Central memory CD4-positive, alpha-beta T cell (primary cell): ENCODE measurements at places on chromosomes 2 and 18.
A peak's percentile ranks its signal among the peaks of the same experiment; 100 is the strongest.

DNA sequence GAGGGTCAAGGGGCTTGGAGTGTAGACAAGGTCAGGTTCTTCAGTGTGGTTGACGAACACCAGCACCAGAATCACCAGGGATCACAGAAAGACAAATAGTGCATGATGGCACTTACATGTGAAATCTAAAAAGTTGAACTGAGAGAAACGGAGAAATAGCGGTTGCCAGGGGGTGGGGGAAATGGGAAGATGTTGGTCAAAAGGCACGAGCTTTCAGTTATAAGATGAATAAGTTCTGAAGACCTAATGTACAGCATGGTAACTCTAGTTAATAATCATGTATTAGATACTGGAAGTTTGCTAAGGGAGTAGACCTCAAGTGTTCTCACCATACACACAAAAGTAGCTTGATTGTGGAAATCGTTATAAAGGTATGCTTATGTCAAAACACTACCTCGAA lies 43.7 kb upstream of the DARS1 start:
- no peak for DNase-seq

- no peak for DNase-seq
Measured at GRCh38 chr18:23943903-23944624, 70.5 kb upstream of the TTC39C start.

DNA sequence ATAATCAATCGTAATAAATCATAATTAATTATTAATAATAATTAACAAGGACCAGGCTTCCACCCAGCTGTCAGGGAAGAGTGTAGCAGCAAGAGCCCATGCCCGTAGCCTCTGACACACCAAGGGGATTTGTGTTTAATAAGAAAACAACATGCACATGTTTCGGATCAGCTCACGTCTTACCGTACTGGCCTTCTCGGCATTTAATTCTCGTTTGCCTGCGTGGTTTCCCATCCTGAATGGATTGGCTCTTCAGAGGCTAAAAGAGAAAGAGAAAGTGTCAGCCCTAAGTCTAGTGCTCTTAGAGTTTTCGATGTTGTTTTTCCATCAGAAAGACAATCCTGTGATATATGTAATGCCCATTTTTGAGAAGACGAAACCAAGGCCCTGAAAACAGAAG lies 27.6 kb downstream of the MBP start:
- peak; percentile 38 for DNase-seq

DNA sequence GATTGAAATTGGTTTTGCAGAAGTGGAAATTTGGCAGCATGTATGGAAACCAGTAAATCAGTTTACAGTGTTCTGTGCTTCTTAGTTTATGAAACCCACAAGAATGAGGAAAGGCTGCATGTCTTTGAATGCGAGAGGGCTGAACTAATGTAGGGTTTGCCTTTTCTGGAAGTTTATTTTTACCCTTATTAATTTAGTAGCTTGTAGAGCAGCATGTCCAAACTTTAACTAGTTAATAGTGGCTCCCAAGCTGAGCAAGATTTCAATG lies 50.4 kb downstream of the LDLRAD4 start:
- no peak for DNase-seq

DNA sequence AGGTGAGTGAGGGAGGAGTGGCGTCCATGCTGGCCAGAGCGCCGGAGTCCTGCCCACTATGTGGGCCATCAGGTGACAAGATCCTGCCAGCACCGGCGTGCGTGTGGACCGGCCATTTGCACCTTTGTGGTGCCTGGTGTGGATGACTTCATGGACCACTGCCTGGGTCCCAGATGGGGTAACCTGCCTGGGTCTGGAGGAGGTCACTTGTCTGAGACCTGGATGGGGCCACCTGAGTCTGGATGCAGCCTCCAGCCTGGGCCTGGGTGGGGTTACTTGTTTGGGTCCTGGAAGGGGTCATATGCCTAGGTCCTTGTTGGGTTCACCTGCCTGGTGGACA lies 299.6 kb downstream of the NDUFA10 start:
- DNase-seq: no peak

DNA sequence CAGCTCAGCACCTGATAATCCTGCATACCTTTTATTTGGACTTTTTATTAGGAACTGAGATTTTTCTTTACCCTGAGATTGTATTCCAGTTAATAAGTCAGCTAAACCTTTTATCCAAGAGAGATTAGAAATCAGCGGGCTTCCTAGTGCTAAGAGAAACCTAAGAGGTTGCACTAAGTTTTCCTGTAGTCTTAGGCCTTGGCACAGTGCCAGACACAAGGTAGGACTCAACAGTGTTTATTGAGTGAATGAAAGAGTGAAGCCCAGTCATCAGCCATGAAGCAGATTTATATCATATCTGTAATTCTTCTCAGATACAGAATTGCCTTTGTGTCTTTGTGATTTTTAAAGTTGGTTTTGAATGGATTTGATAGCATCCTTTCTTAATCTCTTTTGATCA lies 13.6 kb downstream of the OTX1 start:
- no peak for DNase-seq
